ENCODE measurements at places on chromosomes 7 and 10. TPM values are rescaled to one million over a fixed set of nuclear protein-coding genes. Genes with fewer than 3 reads are reported as not detected.

DNA sequence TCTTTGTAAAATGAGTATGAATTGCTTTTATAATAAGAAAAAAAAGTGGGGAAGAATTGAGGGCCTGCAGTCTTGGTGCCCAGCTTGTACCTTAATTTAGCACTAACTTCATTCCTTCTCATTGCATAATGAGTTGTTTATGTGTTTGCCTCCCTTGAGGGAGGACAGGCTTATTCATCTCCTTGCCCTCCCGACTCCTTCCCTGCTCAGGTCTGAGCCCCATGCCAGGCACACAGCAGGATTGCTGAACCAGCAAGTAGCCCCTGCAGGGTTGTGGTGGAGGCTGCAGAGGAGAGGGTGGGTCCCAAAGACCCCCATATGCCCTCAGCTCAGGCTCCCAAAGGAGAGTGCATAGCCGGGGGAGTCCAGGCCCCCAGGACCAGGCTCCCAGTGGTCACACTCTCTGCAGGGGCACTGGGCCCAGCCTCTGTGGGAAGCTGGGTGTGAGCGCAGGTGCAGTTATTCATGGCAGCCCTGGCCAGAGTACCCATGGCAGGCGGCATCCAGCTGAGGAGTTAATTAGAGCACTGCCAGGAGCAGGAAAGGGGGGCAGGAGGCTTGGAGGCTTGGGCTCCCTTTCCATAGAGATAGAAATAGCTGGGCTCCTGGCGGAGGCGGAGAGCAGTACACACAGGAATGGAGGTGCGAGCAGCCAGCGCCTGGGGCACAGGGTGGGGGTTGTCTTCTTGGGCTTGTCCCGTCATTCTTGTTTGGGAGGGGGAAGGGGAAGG, 28.2 kb upstream of the GOLGA7B start:
- no peak for DNase-seq

- no peak for DNase-seq
Observed at GRCh38 chr7:33624215-33624614, 281.1 kb upstream of the BMPER start.

Gene INHBA
- total RNA-seq: not detected

DNA sequence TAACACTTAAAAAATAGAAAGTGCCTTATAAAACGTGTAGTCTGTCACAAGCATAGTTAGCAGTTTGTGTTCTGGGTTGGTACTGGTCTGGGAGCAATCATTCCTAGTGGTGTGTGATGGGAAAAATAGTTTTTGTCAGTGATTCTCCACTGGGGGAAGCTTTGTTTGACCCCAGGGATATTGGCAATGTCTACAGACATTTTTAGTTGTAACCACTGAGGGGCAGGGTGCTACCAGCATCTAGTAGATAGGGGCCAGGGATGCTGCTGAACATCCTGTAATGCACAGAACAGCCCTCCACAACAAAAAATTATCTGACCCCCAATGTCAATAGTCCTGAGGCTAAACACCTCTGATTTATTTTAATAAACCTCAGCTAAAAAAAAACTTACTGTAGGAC, 51.6 kb upstream of the CREB5 start:
- DNase-seq: no peak

Gene HOXA7
- not detected for total RNA-seq

- DNase-seq: no peak
Observed at GRCh38 chr7:91945476-91945875, 4.8 kb downstream of the AKAP9 start.

DNA sequence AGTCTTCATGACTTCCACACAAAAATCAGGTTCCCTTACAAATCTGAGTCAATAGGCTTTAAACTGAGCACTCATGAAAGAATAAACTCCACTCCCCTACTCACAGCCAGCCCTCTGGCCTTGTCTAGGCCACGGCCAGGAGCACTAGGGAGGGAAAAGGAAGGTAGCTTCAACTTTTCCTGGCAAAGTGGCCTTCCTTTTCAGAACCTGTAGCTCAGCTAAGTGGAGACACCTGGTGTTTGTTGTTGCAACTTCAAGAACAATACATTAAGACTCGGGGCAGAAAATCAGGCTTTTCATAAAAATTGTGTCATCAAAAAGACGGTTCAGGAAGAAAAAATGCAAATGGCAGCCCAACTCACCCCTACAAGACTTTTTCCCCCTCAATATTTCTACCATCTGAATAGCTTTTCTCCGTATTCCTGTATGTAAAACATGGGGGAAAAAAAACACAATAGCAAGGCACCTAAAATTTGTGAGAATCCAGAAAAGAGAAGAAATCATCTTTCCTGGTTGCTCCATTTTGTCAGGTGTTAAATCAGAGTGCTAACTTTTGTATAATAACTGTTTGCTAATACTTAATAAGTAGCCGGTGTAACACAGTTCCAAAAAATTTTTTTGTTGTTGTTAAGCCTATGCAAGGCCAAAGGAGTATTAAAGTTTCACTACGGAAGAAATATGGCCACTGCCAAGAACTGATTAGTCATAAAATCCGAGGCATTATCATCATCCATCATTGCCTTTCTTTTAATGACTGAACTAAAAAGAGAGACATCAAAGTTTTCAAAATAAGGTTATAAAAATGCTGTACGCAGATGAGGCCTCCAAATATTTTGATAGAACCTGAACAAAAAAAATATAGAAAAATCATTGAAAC, 66.2 kb upstream of the ARID5B start:
- no peak for DNase-seq

Measured in activated CD4-positive, alpha-beta memory T cell treated with anti-CD3 and anti-CD28 coated beads for 36 hours (primary cell).